ENCODE measurements at places on chromosomes 7 and 10. TPM values are rescaled to one million over a fixed set of nuclear protein-coding genes. Genes with fewer than 3 reads are reported as not detected.

Gene MYOZ1
- total RNA-seq = 0.78 TPM

Gene SMNDC1
- total RNA-seq = 31.7 TPM

Gene PLAC9
- 131 TPM for total RNA-seq

DNA sequence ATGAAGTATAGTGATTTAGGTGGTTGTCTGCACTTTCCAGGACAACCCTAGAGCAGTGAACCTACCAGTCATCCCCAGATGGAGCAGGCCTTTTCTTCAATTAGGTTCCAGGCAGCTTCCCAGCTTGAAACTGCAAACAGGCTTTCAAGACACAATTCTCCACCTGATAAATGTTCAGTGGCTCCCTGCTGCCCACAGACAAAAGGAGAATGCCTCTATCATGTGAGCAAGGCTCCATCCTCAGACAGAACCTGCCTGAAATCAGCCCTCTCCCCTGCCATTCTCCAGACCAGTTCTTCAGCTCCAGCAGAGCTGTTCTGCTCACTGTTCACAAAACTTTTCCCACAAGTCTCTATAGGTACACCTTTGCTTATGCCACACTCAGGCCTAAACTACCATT is 22.1 kb downstream of the RELN start:
- H3K27me3 ChIP-seq = peaks cover 9% of the 10 kb centered on the region
- no peaks in the 10 kb centered on the region for H3K36me3 ChIP-seq
- no peaks in the 10 kb centered on the region for H3K4me1 ChIP-seq
